ENCODE measurements at places on chromosomes 2 and 18.

DNA sequence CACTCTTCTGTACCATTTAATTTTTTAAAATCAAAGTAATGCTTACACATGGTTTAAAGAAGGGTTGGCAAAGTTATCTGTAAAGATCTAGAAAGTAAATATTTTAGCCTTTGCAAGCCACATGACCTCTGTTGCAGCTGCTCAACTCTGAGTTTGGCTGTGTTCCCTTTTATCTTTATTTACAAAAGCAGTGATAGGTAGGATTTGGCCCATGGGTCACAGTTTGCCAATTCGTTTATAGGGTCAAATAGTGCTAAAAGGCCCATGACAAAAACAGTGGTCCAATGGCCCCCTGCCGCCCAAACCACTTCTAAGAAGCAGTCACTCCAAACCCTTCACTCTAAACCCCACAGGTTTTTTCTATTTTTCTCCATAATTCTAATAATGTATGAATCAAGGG lies 124.8 kb downstream of the PARD3B start:
- peak; percentile 18 for DNase-seq

DNA sequence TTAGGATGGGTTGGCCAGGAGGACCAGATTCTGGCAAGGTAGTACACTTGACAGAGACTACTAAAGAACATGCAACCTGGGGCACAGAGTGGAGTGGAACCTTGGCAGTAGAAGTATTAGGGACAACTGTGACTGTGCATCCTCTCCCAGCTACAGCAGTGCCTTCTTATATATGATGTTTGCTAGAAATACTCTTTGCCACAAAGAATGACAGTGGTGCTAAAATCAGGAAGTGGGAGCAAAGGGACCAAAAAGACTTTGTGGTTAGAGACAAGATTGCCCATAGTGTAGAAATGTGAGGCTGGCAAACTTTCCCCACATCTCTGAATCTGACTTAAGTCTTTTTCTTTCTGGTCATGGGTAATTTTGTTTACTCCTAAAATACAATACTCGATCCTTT lies 9.4 kb upstream of the SLC38A11 start:
- no peak for DNase-seq

- peak; percentile 32 for DNase-seq
Observed at GRCh38 chr2:79511320-79511951, 1.4 kb upstream of the CTNNA2 start.

- no peak for DNase-seq
Observed at GRCh38 chr2:110843959-110844510, 111.7 kb downstream of the ACOXL start.

DNA sequence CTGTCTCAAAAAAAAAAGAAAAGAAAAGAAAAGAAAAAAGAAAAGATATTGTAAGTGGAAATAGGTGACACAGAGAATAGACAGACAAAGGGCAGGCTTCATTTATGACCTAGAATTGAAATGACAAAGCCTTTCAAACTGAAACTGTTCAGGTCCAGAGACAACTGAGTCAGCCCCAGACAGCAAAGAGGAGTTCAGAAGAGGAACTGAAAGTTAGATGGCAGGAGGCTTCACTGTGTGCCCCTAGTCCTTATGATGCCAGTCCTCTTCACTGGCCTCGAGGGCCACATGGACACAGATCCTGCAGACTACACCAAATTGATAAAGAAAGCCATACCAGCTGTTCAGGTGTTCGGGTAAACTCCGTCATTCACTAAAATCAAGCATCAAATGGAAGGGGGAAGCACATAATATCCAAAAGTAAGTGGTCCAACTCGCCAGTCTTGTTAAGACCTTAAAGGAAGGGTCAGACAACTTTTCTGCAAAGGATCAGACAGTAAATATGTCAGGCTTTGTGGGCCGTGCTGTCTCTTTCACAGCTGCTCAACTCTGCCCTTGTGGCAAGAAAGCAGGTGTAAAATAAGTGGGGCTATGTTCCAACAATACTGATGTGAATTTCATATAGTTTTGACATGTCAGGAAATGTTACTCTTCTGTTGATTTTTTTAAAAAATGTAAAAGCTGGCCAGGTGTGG lies 231.9 kb upstream of the MGAT5 start:
- no peak for DNase-seq

DNA sequence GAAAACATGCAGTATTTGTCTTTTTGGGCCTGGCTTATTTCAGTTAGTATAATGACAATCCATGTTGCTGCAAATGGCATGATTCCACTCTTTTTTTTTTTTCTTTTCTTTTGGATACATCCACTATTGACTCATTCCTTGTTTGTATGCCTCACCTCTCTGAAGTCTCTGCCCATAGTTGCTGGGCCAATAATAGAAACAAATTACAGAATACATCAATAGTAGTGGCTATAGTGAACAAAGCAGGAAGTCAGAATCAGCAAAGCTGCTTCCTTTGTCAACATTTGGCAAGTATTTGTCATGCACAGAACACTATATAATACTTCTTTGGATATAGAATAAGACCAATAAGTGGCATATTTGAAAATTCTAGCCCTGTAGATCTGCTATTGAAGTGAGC lies 609.7 kb downstream of the STK39 start:
- DNase-seq: no peak

DNA sequence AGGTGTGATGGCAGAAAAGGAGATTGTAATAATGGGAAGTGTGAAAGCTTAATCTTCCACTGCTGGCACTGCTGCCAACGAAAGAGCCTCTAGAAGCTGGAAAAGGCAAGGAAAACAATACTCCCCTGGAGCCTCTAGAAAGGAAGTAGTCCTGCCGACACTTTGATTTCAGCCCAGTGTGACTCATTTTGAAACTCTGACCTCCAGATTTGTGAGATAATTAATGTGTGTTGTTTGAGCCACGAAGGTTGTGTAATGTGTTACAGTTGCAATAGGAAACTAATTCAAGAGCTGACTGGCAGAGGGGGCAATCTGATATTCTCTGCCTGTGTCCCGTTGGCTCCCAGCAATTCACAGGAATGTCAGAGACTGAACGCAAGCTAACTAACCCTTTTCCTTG lies 219.2 kb upstream of the UBE2E3 start:
- DNase-seq: no peak

All from HAP-1 (cell line).